ENCODE measurements at places on chromosomes 7 and 10. TPM values are rescaled to one million over a fixed set of nuclear protein-coding genes. Genes with fewer than 3 reads are reported as not detected.
A peak's percentile ranks its signal among the peaks of the same experiment; 100 is the strongest.

DNA sequence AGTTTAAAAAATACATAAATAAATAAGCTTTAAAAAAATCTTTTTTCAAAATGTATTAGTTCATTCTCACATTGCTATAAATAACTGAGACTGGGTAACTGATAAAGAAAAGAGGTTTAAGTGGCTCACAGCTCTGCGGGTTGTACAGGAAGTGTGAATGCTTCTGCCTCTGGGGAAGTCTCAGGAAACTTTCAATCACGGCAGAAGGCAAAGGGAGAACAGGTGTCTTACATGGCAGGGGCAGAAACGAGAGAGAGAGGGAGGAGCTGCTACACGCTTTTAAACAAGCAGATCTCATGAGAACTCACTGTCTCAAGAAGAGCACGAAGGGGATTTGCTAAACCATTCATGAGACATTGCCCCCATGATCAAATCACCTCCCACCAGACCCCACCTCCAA lies 114.6 kb downstream of the DNAJC1 start:
- DNase-seq = no peak

- no peak for DNase-seq
Measured at GRCh38 chr7:26306790-26307189, 15.1 kb downstream of the SNX10 start.

- no peak for DNase-seq
Measured at GRCh38 chr7:31957090-31957720, 113.0 kb downstream of the PDE1C start.

- DNase-seq = no peak
Measured at GRCh38 chr7:134900166-134900982, 85.9 kb upstream of the AGBL3 start.

DNA sequence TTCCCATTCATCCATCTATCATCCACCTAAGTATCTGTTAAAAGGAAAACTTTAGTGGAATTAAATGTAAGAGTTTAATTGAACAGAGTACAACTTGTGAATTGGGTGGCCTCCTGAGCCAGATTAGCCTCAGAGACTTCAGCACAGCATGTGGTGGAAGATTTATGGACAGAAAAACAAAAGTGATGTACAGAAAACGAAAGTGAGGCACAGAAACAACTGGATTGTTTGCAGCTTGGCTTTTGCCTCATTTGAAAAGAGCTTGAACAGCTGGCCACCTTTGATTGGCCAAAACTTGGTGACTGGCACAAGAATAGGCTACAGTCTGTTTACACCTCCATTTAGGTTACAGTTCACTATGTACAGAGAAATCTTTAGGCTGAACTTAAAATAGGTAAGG lies 1463.4 kb upstream of the CELF2 start:
- no peak for DNase-seq

GRCh38 chr10:124657806-124658205 lies 86.4 kb downstream of the FAM53B start:
- DNase-seq = no peak

- DNase-seq = no peak
Measured at GRCh38 chr7:135768064-135768463, 19.5 kb upstream of the FAM180A start.

GRCh38 chr10:116777006-116777405 lies 34.6 kb upstream of the HSPA12A start:
- no peak for DNase-seq

DNA sequence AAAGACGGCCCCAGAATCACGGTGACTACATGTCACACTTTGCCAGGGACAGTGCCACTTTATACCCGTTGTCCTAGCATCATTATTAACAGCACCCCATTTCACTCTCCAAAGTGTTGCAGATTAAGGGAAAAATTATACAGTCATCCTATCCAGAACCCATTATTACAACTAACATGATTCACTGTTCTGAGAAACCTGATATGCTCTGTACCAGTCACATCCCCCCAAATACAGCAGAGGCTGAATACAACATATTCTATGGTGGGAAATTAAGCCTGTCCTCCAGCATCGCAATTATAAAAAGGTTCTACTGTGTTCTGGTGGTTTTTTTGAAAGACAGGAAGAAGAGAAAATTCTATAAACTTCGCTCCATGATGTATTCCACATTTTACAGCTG lies 162.1 kb downstream of the JAZF1 start:
- DNase-seq = no peak

GRCh38 chr7:55499591-55499990 lies 72.7 kb downstream of the VOPP1 start:
- no peak for DNase-seq

- peak; percentile 74 for DNase-seq
Measured at GRCh38 chr10:71486484-71487114, 89.9 kb downstream of the CDH23 start.

- DNase-seq = no peak
Measured at GRCh38 chr10:11098666-11099065, 81.0 kb downstream of the CELF2 start.

DNA sequence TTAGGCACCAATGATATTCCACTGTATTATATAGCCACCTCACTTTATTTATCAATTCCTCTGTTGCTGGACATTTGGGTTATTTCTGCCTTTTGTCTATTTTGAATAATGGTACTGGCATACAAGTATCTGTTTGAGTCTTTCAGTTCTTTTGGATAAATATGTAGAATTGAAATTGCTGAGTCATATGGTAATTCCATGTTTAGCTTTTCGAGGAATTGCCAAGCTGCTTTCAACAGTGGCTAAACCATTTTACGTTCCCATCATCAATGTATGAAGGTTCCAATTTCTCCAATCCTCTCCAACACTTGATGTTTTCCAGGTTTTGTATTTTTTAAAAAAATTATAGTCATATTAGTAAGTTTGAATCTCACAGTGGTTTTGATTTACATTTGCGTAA lies 42.3 kb downstream of the JMJD1C start:
- DNase-seq = no peak

GRCh38 chr7:73683788-73684693 lies 644 bp downstream of the BUD23 start:
- no peak for DNase-seq

- peak; percentile 59 for DNase-seq
Measured at GRCh38 chr10:112565434-112566053, 118.5 kb downstream of the VTI1A start.

The TUBB8 gene
- total RNA-seq = 0.68 TPM

The MSMB gene
- total RNA-seq = not detected

The CALHM3 gene
- total RNA-seq = not detected

The ZSCAN25 gene
- total RNA-seq = 23.4 TPM

The GRM8 gene
- total RNA-seq = 2.7 TPM

The ABCB4 gene
- 6.7 TPM for total RNA-seq

The DNAJC12 gene
- 4.1 TPM for total RNA-seq

The ZP3 gene
- not detected for total RNA-seq

The RAPGEF5 gene
- total RNA-seq = 6.0 TPM

The ABCC2 gene
- 6.2 TPM for total RNA-seq

The IKZF1 gene
- 8.5 TPM for total RNA-seq
